ENCODE measurements at places on chromosomes 3 and 15.

GRCh38 chr15:49247556-49248110, 77.6 kb downstream of the GALK2 start:
- DNase-seq: no peak

DNA sequence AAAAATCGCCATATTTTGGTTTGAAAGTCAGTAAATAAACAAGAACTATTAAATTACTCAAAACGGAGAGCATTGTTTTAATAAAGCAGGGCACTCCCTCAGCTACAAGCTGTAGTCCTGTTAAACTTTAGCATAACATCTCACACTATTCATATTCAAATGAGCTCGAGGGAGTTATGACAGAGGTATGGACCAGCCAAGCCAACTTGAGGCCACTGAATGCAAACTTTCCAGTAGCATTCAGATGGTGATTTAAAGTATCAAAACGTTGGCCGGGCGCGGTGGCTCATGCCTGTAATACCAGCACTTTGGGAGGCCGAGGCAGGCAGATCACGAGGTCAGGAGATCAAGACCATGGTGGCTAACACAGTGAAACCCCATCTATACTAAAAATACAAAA, 132.9 kb downstream of the GABRB3 start:
- no peak for DNase-seq

GRCh38 chr3:69115731-69116130, 6.7 kb downstream of the LMOD3 start:
- no peak for DNase-seq

DNA sequence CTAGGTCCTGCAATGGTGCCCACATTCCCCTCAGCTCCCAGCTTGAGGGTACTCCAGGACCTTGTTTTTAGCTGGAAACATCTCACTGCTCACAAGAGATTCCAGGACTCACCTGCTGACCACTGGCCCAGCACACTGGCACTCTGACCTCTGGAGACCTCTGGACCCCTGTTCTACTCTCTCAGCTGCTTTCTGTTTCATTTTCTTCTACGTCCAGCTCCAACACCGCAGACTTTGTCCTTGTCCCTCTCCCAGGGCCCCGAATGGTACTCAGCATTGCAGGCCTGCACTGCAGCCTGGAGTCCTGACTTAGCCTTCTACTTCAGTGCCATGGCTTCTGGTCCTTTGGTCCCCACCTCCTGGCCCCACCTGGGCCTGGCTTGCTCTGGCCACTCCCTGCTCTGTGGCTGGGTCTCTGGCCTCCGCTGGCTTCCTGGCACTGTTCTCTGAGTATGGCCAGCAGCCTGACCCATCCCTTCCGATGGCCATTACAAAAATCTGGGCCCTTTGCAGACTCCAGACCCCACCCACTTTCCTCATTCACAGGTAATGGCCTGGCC, 27.9 kb downstream of the KY start:
- DNase-seq: no peak

DNA sequence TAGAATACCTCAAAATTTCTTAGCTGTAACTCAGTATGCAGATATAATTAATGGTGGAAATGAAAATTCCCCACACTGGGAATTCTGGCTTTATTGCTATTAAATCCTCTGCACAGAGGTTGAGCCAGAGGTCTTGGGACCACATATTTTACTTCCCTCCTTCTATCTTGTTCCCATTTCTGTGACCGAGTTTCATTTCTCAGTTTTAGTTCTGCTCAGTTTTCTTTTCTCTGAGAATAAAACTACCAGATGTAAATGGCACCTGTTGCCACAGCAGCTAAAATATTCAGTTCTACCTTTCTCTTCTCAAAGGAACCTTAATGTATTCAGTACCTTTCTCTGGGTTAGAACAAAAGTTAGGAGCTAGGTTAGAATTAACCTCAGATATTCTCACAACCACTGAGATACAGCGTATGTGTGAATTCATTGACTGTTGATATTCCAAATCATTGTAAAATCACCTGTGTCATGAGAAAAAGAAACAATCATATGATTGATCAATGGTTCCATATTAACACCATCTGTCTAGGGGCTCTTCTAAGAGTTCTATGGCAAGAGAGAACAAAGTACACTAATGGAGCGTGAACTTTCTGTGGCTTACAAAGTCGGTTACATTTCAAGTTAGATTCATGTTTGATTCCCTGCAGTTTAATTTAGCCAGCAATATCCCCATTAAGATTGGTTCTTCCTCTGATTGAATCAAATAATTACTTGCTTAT, 374.1 kb downstream of the EFHB start:
- no peak for DNase-seq

- no peak for DNase-seq
Observed at GRCh38 chr3:13850161-13850945, 29.5 kb downstream of the WNT7A start.

DNA sequence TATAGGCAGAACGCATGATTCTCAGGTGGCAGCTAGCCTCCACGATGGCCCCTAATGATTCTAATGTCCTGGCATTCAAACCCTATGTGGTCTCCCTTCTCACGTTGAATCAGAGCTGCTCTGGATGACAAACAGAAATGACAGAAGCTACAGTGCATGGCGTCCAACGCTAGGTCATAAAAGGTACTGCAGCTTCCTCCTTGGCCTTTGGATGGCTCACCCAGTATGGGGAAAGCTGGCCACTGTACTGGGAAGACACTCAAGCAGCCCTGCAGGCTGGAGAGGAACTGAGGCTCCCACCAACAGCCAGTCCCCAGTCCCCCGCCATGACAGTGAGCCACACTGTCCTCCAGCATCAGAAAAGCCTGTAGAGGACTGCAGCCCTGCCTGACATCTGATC, 286.3 kb downstream of the FAM43A start:
- DNase-seq: no peak

DNA sequence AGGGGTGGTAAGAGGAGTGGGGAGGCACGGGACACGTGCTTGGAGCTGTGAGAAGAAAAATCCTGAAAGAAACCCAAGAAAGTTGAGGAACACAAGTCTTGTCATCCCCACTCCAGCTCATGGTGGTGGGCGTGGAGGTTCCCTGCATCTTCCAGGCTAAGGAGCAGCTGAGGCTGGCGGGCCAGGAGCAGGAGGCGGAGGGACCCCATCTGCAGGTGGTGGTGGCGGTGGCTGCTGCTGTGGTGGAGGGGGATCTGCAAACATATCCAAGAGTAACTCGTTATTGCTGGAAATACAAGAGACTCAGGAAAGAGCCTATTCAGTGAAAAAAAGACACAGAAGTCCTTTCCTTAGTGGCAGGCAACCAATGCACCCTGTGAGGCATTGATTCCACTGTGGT, 9.4 kb upstream of the CSPG5 start:
- DNase-seq: no peak

DNA sequence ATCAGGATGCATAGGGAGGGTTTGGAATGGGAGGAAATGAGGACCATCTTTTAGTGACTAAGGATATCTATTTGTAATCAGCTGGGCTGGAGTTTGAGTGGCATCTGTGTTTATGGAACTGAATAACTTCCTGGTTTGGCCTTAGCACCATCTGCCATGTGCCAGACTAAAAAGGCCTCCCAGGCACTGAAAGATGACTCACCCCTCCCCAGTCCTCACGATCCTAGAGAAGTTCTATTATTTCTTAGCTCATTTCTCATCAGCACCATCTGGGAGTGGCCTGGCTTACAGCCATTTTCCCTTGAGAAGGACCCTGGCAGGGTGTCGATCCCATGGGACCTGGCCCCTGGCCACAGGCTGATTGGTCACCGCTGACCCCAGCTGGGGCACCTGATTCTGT, 23.9 kb upstream of the CTXND1 start:
- no peak for DNase-seq

DNA sequence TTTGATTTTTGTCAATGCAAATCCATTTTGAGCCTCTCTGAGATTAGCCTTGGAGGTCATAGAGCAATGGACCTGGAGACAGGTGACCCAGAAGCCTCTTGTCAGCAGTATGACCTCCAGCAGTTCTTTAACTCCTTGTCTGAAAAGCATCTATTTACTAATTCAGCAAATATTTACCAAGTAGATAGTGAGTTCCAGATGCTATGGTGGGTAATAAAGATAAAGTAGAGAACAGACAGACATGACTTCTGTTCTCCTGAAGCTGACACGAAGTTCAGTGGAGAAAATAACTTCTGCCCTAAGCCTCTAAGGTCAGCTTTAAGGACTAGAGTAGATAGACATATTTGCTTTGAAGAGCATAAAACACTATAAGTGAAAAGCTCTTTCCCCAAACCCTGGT, 26.6 kb downstream of the SEMA6D start:
- DNase-seq: no peak

DNA sequence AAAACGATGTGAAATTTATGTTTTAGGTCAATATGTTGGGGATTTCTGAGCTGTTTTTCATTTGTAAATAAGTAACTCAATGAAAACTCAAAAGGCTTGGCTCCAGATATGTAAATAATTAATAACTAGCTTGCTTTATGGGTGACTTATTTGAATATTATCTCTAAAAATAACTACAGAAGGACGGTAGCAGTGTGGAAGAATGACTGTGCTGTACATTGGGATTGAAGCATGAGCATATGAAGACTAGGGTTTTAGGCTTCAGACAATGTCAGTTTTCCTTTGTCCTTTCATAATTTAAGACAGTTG, 343.9 kb downstream of the GRM7 start:
- no peak for DNase-seq

- no peak for DNase-seq
Observed at GRCh38 chr3:56254835-56255234, 213.4 kb downstream of the ERC2 start.

GRCh38 chr3:38834110-38834509, 18.1 kb upstream of the SCN10A start:
- DNase-seq: no peak

GRCh38 chr15:42048080-42048820, 27.4 kb upstream of the PLA2G4E start:
- no peak for DNase-seq

GRCh38 chr15:98164986-98165385, 204.5 kb downstream of the ARRDC4 start:
- DNase-seq: no peak

GRCh38 chr3:125402639-125403038, 27.5 kb upstream of the ZNF148 start:
- DNase-seq: no peak

DNA sequence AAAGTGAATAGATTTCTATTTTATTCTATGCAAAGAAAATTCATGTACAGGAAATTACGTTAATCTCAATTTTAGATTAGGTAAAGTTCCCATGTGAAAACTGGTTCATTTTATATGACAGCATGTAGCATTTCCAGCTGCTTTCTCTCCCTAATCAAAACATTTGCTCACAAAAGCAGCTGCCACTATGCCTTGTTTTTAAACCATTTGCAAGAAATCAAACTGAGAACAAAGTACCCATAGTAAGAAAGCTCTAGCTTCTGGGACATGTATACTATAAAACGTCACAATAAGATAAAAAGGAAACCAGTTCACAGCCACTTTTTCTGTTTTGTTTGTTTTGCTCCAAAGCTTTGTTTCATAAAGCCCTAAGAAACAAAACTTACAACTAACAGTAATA, 5.0 kb upstream of the CRYBG3 start:
- DNase-seq: no peak

DNA sequence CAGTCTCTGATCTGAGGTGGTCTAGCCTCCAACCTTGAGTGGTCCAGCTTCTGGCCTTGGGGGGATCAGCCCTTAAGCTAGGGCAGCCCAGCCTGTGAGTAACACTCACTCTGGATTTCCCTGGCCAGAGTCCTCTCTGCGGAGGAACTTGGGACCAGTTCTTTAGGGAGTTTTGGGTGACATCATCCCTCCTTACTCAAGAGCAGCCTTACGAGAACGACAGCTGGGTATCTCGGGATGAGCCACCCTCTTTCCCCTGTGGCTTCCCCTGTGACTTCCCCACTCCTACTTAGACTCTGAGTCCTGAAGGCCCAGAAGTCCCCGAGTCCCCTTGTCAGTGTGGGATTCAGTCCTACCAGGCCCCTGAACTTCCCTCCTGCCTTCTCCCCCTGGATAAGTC, 10.2 kb upstream of the PLXND1 start:
- no peak for DNase-seq

DNA sequence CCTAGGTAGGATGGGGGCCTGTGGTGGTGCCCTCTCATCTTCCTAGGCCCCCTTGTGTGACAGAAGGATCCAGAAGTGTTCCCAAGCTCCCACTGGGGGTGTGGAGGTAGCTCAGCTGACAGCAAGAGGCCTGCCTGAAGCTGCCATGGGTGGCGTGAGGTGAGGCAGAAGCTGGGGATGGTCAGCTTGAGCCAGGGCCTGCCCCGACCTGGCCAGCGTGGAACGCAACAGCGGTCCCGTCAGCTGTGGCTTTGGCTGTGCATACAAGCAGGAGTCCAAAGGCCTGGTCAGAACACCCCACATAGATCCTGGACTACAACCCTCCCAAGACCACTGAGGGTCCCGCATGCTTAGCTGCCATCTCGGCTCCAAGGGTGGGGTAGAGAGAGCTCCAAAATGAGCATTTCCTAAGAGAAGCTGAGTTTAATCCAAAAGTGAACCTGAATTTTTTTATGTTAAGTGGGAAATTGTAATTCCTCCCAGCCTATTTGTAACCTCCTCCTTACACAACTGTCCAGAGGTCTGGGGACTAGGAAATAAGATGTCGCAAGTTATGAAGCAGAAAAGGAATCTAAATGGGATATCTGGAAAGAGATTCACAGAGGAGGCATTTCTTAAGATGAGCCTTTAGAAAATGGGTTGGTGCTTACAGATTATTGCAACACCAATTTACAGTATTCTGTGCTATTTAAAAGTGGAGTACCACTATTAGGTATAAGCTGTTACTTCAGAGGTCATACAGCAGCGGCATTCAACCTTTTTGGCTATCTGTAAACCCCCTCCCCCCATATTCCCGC, 9.9 kb upstream of the PLA2G4D start:
- no peak for DNase-seq

DNA sequence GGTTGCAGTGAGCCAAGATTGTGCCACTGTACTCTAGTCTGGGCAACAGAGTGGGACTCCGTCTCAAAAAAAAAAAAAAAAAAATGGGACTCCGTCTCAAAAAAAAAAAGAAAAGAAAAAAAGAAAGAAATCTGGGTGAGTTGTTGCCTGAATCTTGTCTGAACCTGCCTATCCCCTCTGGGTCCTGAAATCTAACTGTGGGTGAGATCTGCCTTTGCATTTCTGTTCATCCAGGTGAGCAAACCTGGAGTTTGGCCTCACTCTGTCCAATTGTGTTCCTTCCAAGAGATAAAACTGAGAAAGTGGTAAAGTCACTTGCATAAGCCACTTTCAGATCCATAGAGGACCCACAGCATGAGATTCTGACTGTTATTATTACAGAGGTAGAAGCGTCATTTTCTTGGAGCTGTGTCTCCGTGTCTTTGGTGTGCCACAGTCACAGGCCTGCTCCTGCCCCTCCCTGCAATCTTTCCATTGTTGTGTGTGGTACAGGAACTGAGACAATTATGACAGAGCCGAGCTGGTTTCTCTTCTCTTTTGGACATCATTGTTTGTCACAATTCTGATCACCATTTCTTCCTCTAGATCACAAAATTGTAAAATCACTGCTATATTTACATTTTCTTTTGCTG, 235.9 kb downstream of the LPP start:
- DNase-seq: no peak

Data from DMS79 (cell line).